ENCODE measurements at places on chromosomes 4 and X. TPM values are rescaled to one million over a fixed set of nuclear protein-coding genes. Genes with fewer than 3 reads are reported as not detected.
A peak's percentile ranks its signal among the peaks of the same experiment; 100 is the strongest.

GRCh38 chr4:93540562-93540961 is 288.0 kb upstream of the ATOH1 start:
- DNase-seq: no peak

DNA sequence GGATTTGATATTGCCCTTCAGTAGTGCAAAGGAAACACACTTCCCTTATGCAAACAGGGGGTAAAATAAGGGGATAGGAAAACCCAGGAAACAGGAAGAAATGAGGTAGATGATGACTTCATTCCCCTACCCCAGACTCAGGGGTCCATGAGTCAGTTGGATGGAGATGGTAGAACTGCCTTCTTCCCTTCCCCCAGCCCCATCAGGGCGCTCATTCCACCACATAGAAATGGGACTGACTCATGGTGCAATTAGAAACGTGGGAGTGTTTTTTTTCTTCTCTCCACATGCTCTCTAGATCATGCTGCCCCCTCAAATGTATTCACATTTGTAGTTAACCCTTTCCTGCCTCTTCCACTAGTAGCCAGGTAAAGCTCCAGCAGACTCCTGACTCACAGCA is 23.1 kb upstream of the ARMCX2 start:
- no peak for DNase-seq

DNA sequence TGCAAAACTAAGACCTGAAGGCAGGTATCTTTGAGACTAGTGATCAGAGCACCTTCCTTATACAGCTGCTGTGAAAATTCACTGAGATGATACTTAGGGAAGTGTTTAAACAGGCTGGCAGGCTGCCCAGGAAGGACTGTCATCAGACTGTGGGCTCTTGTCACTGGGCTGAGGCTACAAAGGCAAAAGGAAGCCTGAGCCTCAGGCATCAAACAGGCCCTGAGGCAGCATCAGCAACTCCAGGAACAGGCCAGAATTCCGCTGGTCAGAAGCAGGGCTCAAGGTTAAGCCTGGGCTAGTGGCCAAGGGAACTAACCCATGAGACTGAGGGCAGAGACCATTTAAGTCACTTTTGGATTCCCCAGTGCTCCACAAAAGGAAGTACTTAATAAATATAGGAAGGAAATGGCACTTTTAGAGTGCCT is 12.8 kb downstream of the PJA1 start:
- DNase-seq: peak; percentile 72

DNA sequence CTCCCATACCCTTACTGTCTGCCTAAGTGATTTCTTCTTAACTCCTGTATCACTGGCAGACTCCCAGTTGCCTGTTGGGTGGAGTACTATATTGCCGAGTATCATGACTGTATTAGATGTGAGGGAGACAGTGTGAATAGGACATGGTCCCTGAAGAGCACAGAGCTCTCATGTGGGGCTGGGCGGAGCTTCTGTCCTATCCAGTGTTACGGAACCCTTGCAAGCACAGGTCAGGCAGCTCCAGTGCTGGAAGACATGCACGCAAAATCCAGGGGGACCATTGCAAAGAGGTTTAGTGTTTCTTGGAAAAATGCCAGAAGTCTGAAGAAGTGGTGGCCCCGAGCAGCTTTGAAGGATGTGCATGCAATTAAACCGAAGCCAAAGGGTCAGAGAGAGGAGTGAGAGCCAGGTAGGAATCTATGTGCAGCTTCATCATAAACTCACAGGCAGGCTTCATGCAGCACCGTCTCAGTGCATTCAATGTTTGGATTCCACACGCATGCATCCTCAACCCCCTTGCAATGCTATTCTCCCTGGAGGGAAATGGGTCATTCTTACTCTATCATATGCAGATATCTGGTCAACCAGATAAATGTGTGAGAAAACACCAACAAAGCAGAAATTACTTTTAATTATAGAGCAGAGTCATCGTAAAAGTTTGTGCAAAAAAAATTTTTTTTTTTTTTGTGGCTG is 49.7 kb upstream of the DHRSX start:
- no peak for DNase-seq

DNA sequence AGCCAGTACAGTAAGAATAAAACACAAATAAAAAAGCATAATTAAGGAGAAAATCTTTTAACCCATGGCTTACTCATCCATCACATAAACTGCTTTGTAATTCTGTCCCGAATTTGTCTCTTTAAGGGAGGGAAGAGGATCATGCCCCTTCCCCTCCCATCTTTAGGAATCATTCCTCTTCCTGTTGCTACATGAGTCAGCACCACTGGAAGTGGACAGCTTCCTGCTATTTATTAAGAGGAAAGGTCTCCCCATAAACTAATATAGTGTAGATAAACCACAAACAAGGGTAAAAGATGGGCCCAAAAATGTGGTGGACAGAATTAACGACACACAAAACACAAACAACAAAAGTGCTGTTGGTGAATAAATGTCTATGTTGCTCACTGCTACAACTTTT is 75.8 kb downstream of the PPP3CA start:
- no peak for DNase-seq

- no peak for DNase-seq
Observed at GRCh38 chrX:65532016-65532415, 2.6 kb downstream of the LAS1L start.

GRCh38 chr4:140856621-140857062 is 100.5 kb upstream of the TBC1D9 start:
- DNase-seq: no peak

DNA sequence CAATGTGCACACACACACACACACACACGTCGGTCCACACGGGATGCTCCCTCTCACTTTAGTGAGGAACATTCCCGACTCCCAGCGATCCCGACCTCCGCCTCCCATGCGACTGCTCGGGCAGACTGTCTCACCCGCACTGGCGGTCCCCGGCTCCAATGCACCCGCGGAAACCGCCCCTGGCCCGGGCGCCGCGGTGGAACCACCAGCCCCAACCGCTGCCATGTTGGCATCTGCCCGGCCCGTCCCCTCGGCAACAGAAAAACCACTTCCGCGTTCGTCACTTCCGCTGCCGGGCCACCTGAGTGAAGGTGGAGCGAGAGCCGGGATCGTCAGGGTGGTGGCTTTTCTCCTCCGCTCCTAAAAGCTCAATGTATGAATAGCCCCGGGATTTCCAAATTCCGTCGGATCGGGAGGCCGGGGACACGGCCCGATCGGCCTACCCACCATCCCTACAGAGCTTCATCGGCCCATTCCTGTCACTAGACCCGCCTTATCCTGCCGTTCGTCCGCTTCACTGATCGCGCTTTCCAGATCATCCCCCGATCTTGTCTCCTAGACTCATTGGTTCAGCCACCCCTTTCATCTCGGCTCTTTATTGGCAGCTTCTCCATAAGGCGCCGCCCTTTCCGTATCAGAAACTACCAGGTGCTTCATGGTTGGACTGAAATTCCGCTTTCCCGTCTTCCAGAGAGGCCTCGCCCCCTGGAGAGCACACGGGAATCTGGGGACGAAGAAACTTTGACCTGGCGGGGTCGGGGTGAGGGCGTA is at the start of gene SLC35A2:
Gene SLC35A2 (minus strand): TSS at position 235 of the 771 bp plus-strand sequence. CDS start 10 bp downstream, at position 225.
- no peak for DNase-seq

The ZFP42 gene
- not detected for total RNA-seq

The RBM3 gene
- 148 TPM for total RNA-seq

The KLKB1 gene
- 0.98 TPM for total RNA-seq

The GC gene
- not detected for total RNA-seq

The PAGE2 gene
- total RNA-seq: not detected
